ENCODE measurements at places on chromosomes 16 and 17.

- peak; percentile 56 for DNase-seq
These were observed 946 bp downstream of the STUB1 start for GRCh38 chr16:680967-681745.

GRCh38 chr16:12900156-12900555 is 1.2 kb upstream of the SHISA9 start:
- DNase-seq = no peak

GRCh38 chr16:8346294-8346693 is 244.0 kb downstream of the TMEM114 start:
- no peak for DNase-seq

DNA sequence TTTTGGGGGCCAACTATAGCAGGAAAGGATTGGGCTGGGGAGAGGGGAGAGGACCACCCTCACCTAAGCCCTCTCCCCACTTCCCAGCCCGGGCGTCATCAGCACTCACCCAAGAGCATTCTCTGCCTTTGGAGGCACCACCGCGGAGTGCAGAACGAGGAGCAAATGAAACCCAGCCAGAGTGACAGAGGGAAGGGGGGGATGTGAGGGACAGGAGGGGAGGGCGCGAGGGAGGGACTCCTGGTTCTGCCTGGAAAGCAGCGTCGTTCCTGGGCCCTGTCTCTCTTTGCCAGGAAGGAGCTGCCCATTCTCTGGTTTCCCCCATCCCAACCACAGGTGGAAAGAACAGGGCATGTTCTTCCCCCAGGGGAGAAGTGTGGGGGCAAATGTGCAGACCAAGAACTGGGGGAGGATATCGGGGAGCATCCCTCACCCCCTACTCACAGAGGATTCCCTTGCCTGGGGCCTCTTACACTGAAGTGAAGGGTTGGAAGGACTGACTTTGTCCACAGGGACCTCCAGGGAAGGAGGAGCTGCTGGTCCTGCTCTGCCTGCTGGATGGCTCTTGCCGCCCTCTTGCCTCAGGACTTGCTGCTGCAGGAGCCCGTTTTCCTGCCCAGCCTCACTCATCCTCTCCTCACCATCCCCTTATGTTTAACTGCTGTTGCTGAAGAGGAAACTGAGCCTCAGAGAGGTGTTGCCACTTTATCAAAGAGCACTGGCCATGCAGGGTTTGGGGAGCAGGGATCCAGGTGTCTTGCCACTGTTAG is 3.5 kb upstream of the C17orf113 start:
- no peak for DNase-seq

GRCh38 chr16:83214671-83215070 is 587.9 kb downstream of the CDH13 start:
- DNase-seq = no peak

GRCh38 chr17:21143695-21144094 is 16.9 kb downstream of the DHRS7B start:
- no peak for DNase-seq

GRCh38 chr16:30546115-30546514 is 11.5 kb upstream of the ZNF747 start:
- no peak for DNase-seq

GRCh38 chr16:19666477-19666876 is 51.5 kb downstream of the KNOP1 start:
- DNase-seq = no peak

GRCh38 chr16:17395849-17396480 is 74.8 kb downstream of the XYLT1 start:
- peak; percentile 48 for DNase-seq

GRCh38 chr16:4087099-4087885 is 28.9 kb downstream of the ADCY9 start:
- DNase-seq = no peak

DNA sequence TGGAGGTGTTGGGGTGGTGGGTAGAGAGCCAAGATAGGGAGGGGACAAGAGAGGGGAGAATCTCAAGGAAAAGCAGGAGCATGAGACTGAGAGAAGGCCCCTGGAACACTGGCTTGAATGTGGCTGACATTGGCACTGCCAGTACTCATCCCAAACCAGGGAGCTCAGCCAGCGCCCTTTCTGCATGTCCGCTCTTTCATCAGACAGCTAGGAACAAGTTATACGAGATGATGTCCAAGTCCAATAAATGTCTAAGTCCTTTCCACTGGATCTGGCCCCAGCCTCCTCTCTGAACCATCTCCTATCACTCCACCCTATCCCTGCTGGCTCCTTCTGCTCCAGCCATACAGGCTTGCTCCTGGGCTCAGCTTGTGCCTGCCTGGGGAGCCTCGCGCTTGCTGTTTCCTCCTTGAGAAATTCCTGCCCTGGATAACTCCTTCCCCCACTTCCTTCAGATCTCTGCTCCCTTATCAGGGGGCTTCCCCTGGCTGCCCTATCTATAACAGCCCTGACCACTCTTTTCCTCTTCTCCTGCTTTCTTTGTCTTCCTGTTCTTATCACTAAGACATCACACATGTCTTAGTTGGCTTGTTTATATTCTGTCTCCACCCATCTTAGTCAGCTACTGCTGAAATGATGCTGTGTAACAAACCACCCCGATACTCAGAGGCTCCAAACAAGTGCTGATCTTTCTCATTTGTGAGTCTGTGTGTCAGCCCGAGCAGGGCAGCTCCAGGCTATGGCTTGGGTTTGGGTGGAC is 37.1 kb upstream of the MEOX1 start:
- DNase-seq = no peak

- DNase-seq = no peak
These were observed 85.6 kb downstream of the CLEC16A start for GRCh38 chr16:11029948-11030347.

- no peak for DNase-seq
These were observed 392.5 kb downstream of the HS3ST3B1 start for GRCh38 chr17:14693382-14693781.

- peak; percentile 48 for DNase-seq
These were observed 5.2 kb downstream of the PECAM1 start for GRCh38 chr17:64385187-64386083.

DNA sequence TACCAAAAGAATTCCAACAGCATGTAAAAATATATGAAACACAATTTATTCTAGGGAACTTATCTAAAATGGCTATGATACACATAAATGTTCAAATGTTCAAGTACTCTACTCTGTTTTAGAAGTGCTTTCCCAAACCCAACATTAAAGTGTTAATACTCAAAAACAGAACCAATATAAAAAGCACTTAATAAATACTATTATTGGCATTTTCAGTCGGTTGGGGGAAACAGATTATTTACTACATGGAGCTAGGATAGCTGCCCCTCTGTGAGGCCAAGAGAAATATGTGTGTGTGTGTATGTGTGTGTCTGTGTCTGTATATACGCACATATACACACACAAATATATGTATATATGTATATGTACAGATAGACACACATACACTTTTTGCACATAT is 32.1 kb upstream of the BRIP1 start:
- DNase-seq = no peak

GRCh38 chr17:58615768-58616659 is 75.8 kb downstream of the TEX14 start:
- DNase-seq = no peak

DNA sequence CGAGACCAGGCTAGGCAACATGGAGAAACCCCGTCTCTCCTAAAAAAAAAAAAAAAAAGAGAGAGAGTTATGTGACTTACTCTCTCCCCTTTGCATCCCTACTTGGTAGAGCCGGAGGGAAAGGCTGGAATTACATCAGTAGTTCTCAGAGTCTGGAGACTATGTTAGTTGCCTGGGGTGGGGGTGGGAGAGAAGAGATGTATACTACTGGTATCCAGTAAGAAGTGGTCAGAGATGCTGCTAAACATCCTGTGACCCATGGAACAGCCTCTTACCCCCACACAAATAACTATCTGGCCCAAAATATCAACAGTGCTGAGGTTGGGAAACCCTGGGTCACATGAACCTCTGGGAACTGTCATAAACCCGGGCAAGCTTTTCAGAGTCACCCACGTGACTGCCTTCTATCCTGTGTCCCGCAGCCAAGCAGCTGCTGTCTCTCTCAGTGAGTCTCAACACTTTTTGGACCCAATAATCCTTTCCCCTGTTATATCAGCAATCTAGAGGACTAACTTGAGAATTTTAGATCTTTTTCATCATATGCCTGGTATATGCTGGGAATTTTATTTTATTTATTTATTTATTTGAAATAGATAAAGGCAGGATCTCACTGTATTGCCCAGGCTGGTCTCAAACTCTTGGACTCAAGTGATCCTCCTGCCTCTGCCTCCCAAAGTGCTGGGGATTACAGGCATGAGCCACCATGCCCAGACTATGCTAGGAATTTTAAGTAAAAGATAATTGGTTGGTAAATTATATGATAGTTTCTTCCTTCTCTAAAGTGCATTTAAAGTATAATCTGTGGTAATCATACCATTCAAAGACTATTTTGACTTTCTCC is 8.7 kb downstream of the EIF1 start:
- DNase-seq = peak; percentile 63

- no peak for DNase-seq
These were observed 10.2 kb upstream of the SEC14L5 start for GRCh38 chr16:4947722-4948503.

- DNase-seq = peak; percentile 94
These were observed 19.5 kb downstream of the SIAH1 start for GRCh38 chr16:48365601-48366164.

- no peak for DNase-seq
These were observed 244.9 kb downstream of the STX8 start for GRCh38 chr17:9330611-9331271.

DNA sequence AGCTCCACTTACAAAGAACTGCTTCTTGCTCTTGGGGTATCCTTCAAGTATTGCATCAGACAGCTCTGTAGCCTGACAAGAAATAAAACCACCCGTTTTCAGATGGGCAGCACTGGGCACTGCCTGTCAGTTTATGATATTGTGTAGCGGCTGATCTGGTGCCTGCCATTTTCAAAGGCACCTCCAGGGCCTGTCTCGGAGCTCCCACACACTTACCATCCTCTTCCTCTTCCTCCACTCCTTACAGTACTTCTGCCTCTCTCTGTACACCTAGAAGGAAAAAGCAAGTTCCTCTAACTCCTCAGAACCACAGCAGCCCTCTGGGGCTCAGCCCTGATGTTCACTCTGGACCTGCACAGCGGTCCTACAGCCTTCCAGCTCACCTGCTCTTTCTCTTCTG is 4.4 kb downstream of the PSMC3IP start:
- DNase-seq = peak; percentile 1

- DNase-seq = no peak
These were observed 111.9 kb upstream of the CORO6 start for GRCh38 chr17:29734640-29735039.

GRCh38 chr17:65173976-65174683 is 37.0 kb downstream of the RGS9 start:
- DNase-seq = no peak

GRCh38 chr17:64084086-64084939 is 45.6 kb downstream of the ERN1 start:
- peak; percentile 46 for DNase-seq

All from transverse colon (tissue), 4 donors.